ENCODE measurements at places on chromosomes 13 and 19.

DNA sequence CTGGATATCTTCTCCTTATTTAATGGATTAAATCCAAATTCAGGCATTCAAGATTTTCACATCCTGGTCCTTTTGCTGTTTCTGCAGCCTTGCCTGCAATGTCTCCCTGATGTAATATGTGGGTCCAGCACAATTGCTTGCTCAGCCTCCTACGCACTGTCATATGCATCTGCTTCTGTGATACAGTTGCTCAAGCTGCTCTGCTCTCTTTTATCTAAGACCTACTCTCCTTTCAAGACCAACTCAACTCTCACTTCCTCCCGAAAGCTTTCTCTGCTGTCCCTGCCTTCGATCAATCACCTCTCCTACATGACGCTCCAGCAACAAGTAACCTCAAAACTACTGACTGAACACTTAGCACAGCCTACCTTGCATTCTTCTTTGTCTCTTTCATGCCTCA lies 138.2 kb downstream of the DCLK1 start:
- DNase-seq, result no peak

DNA sequence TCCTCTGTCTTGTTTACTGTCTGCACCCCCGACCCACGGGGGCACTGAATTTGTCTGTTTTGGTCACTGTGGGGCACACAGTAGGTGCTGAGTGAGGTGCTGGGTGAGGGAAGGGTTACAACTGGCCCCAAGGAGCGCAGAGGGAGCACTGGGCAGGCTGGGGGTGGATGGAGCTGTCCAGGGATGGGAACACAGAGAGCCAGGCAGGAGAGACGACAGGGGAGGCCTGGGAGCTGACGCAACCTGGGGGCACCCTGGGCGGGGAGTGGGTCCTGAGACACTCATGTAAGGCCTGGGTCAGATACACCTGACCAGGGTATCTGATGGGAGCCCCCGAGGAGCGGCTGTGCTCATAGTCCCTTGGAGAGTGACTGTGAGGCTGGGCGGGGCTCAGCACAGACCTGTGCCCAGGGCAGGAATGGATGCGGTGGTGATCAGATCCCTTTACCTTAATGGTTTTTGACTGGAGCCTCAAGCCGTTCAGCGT lies 24.8 kb downstream of the ELAVL1 start:
- DNase-seq, result no peak

GRCh38 chr13:65594298-65594781 lies 1635.8 kb downstream of the PCDH9 start:
- no peak for DNase-seq

- no peak for DNase-seq
Measured at GRCh38 chr13:54162069-54162468, 1133.5 kb downstream of the OLFM4 start.

DNA sequence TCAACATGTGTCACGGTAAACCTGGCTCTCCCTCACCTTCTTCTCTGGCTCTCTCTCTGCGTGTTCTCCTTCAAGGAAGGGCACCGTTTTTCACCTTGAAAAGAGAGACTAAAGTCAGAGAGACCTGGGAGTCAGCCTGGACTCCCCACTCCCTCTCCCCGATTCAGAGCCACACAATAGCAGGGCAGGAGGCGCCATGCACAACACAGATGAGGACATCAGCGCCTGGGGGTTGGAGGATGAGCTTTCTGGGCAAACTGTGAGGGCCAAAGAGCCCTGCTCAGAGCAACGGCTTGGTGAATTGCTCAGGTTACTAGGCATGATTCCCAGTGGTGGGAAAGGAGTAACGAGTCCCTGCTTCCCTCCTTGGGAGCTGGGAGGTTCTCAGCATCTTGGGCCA lies 32.3 kb downstream of the HSPH1 start:
- DNase-seq, result no peak

- no peak for DNase-seq
Measured at GRCh38 chr19:30000862-30001261, 58.8 kb downstream of the URI1 start.

DNA sequence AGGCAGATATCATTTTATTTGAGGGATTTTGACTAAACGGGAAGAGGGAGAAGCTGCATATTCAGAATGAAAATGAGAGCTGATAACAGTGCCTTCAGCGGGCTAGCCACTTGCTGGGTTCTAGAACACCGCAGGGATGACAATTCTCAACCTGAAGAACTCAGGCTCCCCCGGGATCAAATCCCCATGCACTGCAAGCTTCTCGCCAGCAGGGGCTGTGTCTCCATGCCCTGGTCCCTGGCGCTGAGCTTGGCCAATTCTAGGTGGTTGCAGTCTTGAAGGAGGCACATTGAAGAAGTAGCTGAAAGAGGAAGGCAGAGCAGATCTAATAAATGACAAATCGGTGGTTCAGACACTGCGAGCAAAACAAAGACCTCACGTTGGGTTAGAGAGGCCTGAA lies 128.7 kb downstream of the UQCRFS1 start:
- DNase-seq, result no peak

DNA sequence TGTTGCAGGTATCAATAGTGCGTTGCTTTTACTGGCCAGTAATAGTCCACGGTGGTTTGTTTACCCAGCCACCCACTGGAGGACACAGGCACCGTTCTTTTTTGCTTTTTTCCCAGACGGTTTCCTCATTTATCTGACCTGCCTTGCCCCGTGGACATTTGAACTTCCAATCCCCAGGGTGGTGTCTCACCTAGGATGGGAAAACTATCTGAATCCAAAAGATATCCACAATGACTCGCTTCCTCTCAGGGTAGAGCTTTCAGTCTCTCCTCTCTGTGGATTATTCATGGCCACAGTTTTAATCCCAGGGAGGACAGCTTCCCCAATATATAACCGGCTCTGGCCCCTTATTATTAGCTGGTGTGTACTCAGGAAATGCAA lies 170.8 kb downstream of the FOXO1 start:
- no peak for DNase-seq
